NCI-H510A (cell line): ENCODE measurements at places on chromosomes 11 and 22.

DNA sequence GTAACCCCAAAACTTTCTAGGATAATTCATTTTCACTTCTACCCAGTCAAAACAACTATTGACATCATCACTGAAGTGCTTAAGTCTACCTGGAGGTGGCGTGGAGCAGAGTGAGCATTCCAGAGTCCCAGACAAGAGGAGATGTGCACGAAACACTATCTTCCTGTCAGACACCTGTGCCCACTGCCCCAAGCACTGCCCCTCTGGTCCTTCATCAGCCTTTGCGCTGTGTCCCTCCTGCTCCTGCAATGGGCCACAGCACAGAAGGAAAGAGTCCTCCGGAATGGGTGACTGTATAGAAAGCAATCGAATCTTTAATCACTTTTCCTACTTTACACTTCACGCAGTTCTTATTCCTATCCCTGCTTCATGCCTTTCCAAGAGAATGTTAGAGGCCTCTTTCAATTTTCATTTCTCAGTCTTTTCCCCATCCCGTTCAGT lies 512 bp upstream of the GRIA4 start:
- DNase-seq = peak; percentile 43

- no peak for DNase-seq
Observed at GRCh38 chr22:46900549-46900948, 138.1 kb downstream of the TBC1D22A start.

DNA sequence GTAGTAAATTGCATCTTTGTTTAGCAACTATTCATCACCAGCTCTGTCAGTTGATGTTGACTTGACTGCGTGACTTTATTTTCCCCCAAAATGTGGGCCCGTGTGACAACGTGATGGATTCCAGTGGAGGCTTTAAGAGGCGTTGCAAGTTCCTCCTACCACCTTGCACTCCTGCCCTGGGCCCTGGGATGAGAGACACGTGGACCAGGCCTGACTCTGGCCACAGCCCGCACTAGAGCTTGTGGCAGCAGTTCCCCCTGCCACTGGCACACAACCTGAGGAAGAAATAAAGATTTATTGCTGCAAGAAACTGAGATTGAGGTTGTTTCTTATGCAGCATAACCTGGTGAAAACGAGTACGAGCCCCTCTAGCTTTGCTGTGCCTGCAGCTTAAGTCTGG lies 31.9 kb downstream of the RASD2 start:
- DNase-seq = no peak

DNA sequence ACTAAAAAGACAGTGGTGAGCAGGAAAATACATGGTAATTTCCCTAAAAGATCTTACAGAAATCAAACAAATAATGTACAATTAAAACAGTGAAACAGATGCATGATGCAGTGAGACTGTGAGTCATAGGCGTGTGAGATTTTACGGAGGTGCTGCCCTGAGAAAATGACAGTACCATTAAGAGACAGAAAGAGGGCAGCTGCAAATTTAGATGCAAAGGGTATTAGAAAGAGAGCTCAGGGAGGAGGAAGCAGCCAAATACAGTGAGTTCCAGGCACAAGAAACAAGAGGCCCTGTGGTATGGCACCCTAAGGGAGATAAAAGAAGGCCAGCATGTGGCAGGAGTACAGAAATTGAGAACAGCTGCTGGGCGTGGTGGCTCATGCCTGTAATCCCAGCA lies 88.5 kb upstream of the FIBIN start:
- no peak for DNase-seq

DNA sequence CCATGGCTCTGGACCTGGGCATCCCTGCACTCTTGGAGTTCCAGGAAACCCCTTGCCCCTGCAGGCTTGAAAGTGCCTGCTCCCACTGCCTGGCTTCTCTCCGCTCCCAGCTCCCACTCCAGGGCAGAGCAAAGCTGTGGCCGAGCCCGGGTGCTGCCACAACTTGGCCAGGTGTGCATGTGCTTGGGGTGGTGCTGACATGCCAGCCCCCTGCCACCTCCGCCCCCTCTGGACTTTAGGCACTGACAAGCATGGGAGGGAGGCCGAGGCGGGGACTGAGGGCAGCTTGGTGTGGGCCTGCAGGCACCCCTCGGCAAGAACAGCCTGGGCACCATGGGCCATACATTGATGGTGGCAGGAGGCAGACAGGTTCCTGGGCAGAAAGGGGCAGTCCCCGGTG lies 56.4 kb upstream of the B3GNT6 start:
- no peak for DNase-seq

DNA sequence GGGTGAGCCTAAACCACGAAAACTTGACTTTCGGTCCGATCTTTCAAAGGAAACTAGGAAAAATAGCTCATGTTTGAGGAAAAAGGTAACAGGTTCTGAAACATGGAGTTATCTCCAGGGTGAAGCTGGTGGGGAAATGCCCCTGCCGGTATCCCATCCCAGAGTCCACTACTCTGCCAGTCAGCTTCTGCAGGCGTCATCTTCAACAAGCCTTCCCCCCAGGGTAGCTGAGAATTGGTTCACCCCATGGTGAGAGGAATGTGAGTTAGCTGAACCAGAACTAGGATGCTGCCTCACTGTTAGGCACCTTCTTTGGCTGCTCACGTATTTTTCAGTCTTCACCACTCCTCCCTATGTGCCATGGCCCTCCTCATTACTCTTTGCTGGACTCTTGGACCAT lies 1.1 kb downstream of the GVQW3 start:
- DNase-seq = no peak

GRCh38 chr22:25569983-25570382 lies 5.5 kb downstream of the GRK3 start:
- DNase-seq = no peak

GRCh38 chr11:44766972-44767278 lies 40.2 kb downstream of the TSPAN18 start:
- no peak for DNase-seq

DNA sequence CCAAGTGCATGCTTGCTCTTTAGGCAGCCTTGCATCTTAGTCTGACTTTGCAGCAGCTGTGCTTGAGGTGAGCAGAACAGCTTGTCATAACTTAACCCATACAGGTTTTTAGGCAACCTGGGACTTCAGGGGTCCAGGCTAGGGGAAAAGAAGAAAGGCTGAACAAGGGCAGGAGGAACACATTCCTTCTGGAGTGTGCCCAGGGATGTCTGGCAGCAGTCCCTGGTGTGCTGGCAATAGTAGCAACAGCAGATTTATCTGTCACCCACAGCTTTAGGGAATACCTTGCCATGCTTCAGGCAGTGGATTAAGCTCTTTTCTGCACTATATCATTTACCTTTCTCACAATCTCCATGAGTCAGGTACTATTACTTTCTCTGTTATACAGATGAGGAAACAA lies 513.0 kb downstream of the RAB38 start:
- DNase-seq = no peak

- DNase-seq = no peak
Observed at GRCh38 chr11:68282141-68282860, 10.5 kb upstream of the C11orf24 start.

DNA sequence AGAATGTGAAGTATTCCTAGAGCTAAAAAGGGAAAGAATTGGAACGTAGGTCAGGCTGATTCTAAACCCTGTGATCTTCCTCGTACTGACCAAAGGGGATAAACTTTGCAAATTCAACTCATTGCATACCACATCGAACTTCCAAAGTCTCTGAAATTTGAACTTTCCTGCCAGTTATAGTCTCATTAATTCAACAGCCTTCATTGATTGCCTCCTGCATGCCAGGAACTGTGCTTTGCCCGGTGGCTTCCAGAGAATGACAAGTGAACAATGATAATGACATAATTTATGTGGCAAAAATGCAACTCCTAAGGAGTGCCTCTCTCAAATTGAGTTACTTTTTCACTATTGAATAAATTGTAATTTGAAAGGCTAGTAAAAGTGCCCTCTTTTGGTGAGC lies 107.7 kb upstream of the LDLRAD3 start:
- DNase-seq = no peak

- DNase-seq = no peak
Observed at GRCh38 chr11:88101881-88102597, 73.2 kb downstream of the RAB38 start.

GRCh38 chr11:1153951-1154493 lies 3.7 kb upstream of the MUC5AC start:
- DNase-seq = no peak

- no peak for DNase-seq
Observed at GRCh38 chr22:45188779-45189178, 25.1 kb downstream of the NUP50 start.

DNA sequence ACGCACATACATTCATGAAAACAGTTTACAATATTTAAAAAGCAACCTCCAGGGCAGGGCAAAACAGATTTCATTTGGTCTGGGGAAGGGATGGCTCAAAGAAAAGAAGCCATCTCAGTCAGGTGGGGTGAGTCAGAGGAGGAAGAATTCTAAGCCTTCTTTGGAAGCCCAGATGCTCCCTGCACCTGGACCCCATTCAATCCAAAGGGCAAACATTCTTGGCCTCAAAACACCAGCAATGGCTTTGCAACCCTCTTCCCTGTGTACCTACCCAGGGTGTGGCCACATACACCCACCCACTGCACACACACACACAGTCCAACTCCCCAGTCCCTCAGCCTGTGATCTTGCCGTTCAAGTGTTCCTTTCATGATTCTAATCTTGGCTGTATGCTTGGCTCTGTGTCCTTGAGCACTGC lies 2.0 kb downstream of the KCNE3 start:
- no peak for DNase-seq

GRCh38 chr11:78535920-78536319 lies 38.7 kb downstream of the NARS2 start:
- no peak for DNase-seq

DNA sequence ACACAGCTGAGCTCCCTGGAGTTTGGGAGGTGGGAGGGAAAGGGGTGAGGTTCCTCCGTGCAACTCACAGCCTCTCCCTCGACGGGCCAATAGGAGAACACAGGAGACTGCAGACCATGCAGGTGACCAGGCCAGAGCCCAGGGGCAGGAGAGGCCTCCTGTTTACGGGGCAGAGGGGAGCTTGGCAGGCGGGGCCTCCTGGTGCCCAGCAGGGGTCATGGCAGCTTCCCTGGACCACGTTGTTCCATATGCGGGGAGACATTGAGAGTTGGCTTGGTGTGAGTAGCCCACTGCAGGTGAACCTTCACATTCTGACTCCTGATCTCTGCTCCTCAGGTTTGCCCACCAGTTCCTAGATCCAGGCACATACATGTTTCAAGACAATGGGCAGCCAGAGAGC lies 19.3 kb upstream of the XKR3 start:
- DNase-seq = no peak

GRCh38 chr22:19873138-19873959 lies 18.7 kb upstream of the GNB1L start:
- no peak for DNase-seq

DNA sequence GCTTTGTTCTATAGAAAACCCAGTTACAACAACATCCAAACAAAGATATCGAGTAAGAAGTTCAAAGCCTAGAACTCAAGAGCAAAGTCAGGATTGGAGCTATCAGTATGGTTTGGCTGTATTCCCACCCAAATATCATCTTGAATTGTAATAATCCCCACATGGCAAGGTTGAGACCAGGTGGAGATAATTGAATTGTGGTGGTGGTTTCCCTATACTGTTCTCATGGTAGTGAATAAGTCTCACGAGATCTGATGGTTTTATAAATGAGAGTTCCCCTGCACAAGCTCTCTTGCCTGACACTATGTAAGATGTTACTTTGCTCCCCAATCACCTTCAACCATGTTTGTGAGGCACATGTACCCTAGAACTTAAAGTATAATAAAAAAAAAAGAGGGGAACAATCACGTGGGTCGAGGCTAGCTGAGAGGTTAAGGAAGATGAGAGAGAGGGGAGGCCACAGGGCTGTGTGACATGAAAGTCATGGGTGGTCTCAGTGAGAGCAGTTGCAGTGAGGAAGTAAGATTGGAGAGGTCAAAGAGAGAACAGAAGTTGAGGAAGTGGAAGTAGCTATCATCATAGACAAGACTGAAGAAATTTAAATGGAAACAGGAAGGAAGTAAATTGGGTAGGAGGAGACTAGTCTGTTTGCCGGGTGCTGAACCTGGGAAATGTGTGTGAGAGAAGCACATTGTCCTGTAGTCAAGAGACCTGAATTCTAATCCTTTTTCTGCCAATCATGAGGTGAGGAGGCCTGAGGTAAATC lies 80.1 kb upstream of the CD44 start:
- DNase-seq = no peak

GRCh38 chr11:61724437-61724836 lies 28.0 kb upstream of the MYRF start:
- DNase-seq = no peak

GRCh38 chr11:130183878-130184610 lies 24.5 kb downstream of the ST14 start:
- DNase-seq = no peak

GRCh38 chr11:64356498-64357411 lies 2.2 kb upstream of the RPS6KA4 start:
- DNase-seq = no peak

GRCh38 chr11:130115218-130115617 lies 44.4 kb upstream of the ST14 start:
- DNase-seq = no peak

- no peak for DNase-seq
Observed at GRCh38 chr11:2309251-2310072, 7.6 kb downstream of the TSPAN32 start.

- no peak for DNase-seq
Observed at GRCh38 chr11:2797741-2798361, 87.7 kb downstream of the CDKN1C start.

- no peak for DNase-seq
Observed at GRCh38 chr11:117187428-117187798, 8.9 kb downstream of the SIDT2 start.

- no peak for DNase-seq
Observed at GRCh38 chr11:86160541-86161149, 83.9 kb upstream of the EED start.

DNA sequence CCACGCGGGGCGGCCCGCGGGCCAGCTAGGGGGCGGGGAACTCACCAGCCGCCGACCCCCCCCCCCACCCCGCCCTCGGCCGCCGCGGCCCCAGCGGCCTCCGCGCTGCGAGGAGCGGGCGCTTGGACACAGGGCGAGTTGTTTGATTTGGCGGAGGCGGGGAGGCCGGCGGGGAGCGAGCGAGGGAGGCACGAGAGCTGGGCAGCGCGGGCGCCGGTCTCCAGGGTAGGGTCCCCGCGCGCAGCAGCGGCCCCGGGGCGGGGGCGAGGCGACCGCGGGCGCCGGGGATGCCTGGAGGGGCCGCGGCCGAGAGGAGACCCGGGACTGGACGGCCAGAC lies 64.4 kb downstream of the NAV2 start:
- peak; percentile 18 for DNase-seq

DNA sequence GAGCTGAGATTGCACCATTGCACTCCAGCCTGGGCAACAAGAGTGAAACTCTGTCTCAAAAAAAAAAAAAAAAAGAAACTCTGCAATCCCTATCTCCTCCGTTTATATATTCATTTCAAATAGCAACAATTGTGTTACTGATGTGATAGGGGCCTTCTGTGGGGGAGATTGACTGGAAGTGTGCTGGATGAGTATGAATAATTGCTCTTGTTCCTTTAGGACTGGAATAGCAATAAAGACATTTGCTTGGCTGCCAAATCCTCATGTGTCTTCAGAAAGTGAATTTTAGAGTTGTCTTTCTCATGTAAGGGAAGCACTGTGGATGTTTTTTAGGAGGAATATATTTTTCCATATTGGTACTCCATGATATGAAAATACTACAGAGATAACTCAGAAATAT lies 21.1 kb upstream of the ME3 start:
- DNase-seq = no peak
